ENCODE measurements at places on chromosomes 2 and 18. TPM values are rescaled to one million over a fixed set of nuclear protein-coding genes. Genes with fewer than 3 reads are reported as not detected.

The TRABD2A gene
- total RNA-seq = 5.7 TPM

The LIPG gene
- 0.25 TPM for total RNA-seq

The TWIST2 gene
- total RNA-seq = 467 TPM

The MYO5B gene
- not detected for total RNA-seq

The ALLC gene
- total RNA-seq = not detected

GRCh38 chr18:7062811-7063210 is 54.8 kb downstream of the LAMA1 start:
- no peak for DNase-seq

Data from GM23248 (cell line).